ENCODE measurements at places on chromosomes 3 and 15. TPM values are rescaled to one million over a fixed set of nuclear protein-coding genes. Genes with fewer than 3 reads are reported as not detected.

DNA sequence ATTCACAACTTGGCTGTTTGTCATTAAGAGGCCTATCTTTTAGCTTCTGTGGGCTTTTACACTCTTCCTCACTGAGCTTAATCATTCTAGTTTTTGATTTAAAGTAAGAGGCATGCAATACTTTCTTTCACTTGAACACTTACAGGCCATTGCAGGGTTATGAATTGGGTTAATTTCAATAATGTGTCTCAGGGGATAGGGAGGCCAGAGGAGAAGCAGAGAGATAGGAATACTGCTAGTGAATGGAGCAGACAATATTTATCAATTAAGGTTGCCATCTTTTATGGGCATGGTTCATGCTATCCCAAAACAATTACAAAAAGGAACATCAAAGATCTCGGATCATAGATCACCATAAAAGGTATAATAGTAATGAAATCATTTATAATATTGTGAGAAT is 189.8 kb downstream of the EPHA3 start:
- DNase-seq = no peak
- H3K4me1 ChIP-seq = no peaks in the 10 kb centered on the region
- H3K36me3 ChIP-seq = no peaks in the 10 kb centered on the region
- no peak overlapping the region for H3K27ac ChIP-seq

GRCh38 chr15:26662283-26662682 is 110.6 kb downstream of the GABRB3 start:
- H3K4me3 ChIP-seq = no peak overlapping the region
- DNase-seq = no peak
- no peak overlapping the region for H3K27ac ChIP-seq
- H3K4me1 ChIP-seq = no peaks in the 10 kb centered on the region

GRCh38 chr3:123635717-123636116 is 50.9 kb upstream of the HACD2 start:
- no peak for DNase-seq
- H3K4me3 ChIP-seq = no peak overlapping the region
- peaks cover 42% of the 10 kb centered on the region for H3K4me1 ChIP-seq
- H3K27me3 ChIP-seq = no peaks in the 10 kb centered on the region
- no peak overlapping the region for H3K27ac ChIP-seq

NRROS gene
- total RNA-seq = not detected

- H3K36me3 ChIP-seq = no peaks in the 10 kb centered on the region
- H3K27me3 ChIP-seq = no peaks in the 10 kb centered on the region
- no peak overlapping the region for H3K4me3 ChIP-seq
- no peaks in the 10 kb centered on the region for H3K4me1 ChIP-seq
- no peak for DNase-seq
These were observed 482.3 kb upstream of the NECTIN3 start for GRCh38 chr3:110589341-110589740.

GRCh38 chr3:195065142-195065863 is 205.7 kb downstream of the XXYLT1 start:
- no peak overlapping the region for H3K27ac ChIP-seq
- peaks cover 36% of the 10 kb centered on the region for H3K4me1 ChIP-seq
- peaks cover 8% of the 10 kb centered on the region for H3K36me3 ChIP-seq

ARGFX gene
- total RNA-seq = not detected
